MG63 (cell line): ENCODE measurements at places on chromosomes 2 and 18.

DNA sequence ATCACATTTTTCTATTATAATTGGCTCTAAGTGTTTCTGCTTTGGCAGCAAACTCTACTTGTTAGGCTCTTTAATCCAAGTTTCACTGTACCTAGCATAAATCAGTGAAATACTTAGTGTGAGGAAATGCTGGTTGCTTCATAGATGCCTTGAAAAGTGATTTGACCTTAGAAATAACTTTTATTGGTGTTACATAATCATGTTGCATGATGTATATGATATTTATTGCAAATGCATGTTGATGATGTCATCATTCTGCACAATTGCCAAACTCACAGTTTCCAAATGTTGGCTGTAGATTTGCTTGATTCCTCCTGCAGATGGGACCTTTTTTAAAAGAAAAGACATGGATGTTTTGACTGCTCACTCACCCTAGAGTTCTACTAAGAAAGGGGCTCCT is 137.6 kb upstream of the BCL2L11 start:
- DNase-seq: no peak

DNA sequence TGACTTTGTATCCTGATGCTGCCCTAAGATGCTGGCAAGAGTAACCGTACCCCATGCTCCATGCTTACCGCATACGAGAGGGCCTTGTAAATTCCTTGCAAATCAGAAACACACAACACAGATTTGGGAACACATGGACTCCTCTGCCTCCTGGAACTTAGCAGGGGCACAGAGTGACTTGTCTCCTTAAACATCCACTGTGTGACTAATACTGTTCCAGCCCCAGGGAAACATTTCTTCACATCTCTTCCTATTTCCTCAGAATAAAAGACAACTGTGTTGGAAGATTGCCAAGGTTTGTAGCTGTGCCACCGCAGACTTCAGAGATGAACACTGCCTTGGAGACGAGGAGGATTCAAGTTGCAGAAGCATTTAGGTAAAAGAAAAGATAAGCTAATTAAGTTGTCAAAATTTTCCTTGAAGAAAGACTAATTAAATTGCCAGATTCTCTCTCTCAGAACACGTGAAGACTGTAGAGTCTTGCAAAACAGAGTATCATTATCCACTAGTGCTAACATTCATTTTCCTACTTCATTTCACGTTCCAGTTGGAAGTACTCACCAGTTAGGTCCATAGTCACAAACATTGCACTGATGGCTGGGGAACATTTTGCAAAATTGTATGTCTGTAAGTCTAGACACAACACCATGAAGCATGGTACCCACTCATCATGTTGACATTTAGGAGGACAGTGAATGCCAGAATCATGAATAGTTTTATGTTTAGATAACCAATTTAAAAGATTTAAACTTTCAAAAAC is 188.8 kb downstream of the TSN start:
- DNase-seq: peak; percentile 34

DNA sequence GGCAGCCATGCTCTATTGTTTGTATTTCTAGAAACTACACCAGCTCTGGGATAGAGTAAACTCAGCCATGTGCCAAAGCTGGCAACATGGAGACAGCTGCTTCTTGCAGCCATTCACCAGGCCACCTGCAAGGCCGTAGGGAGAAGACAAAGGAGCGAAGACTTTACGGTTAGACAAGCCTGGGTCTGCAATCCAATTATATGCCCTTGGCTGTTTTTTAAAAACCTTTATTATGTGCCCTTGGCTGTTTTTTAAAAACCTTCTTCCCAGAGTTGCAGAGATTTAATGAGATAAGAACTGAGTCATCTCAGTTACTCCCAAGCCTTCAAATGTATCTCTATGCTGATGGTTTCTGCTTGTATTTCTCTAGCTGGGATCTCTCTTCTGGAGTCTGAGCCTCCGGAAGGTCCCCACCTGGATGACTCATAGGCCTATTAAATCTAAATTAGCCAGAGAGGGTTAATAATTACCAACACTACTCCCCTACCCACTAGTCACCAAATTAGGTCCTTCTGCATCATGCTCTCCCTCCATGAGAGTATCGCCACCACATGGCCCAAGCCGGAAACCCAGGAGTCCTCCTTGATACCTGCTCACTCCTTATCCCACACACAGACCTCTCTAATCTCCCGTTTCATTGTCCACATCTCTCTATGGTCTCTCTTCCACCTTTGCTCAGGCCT is 17.5 kb upstream of the DPP4 start:
- no peak for DNase-seq

DNA sequence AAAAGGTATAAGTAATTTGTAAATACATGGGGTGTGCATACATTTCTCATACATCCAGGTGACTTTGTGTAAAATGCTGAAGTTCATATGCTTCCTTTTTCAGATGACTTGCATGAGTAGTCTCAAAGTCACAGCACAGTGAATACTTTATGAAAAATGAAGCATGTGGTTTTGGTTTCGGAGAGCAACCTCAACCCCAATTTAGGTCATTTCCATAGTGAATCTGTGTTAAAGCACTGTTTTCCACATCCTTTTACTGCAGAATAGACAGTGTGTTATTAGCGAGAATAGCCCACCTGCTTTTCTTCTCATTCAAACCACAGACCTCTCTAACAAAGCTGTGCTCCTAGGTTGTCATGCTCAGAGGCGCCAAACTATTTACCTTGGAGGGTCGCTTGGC is 204.4 kb upstream of the RASGRP3 start:
- DNase-seq: no peak

DNA sequence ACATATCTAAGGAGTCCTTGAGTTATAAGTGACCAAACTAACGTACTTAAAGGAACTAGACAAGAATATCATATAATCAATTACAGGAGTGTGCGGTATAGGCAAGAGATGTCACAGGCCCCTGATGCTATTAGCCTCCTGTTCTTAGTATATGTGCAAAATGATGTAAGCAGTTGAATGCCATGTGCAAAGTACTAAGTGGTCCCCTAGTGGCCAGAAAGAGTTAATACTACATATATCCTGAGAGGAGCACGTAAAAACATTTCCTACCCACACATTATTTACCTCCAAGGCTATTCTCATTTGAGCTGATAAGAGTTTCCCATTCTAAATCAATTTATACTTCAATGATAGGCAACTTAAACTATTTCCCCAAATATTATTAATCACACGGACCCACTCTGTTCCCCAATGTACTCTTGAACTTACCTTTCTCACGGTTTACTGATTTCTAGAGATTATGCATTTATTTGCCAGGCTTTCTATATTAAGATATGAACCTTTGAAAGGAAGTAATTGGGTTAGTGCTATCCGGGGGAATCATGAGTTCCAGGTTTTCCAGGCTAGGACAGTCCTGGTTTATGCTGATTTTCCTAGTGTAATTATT is 158.0 kb upstream of the KLHL14 start:
- no peak for DNase-seq

- peak; percentile 17 for DNase-seq
These were observed 188.5 kb upstream of the CDH2 start for GRCh38 chr18:28365411-28365831.

- DNase-seq: no peak
These were observed 21.6 kb downstream of the PRKRA start for GRCh38 chr2:178429336-178429735.

DNA sequence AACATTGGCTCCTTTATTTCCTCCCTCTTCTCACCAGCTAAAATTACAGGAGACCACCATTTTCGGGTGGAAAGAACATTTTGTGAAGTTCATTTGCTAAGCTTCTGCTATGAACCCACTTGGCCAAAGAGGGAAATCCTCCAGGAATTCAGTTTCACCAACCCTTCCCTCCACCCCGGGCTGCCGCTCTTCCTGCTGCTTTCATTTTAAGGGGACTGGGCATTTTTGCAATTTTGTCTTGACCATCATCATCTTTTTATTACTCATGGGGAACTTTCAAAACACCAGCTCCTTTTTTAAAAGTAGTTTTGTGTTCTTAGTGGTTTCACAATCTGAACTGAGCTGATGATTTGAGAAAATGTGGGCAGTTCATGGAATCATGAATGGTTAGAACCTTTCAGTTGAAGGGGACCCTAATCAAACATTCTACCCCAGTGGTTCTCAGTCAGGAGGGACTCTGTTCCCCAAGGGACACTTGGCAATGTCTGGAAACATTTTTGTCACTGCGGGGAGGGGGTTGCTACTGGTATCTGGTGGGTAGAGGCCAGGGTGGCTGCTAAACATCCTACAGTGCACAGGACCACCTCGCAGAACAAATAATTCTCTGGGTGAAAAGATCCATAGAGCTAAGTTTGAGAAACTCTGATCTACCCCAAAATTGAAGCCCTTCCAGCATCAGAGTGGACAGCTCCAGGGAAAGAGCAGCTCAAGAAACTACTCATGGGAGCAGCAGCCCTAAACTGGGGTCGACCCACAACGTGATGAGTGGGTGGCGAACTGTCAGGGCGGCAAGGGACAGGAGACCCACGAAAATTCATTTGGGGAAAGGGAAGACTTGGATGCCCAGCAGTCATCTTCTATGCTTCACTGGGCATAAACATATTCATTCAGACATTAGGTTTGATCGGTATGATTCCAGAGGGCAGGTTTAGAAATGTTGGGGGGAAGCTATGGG is 92.9 kb downstream of the ACKR3 start:
- no peak for DNase-seq
